Lung (tissue), 17 donors: ENCODE measurements at places on chromosomes 7 and 10. TPM values are rescaled to one million over a fixed set of nuclear protein-coding genes. Genes with fewer than 3 reads are reported as not detected.
A peak's percentile ranks its signal among the peaks of the same experiment; 100 is the strongest.

GRCh38 chr10:132994185-132994796 lies 51.9 kb upstream of the CFAP46 start:
- peaks cover 4% of the 10 kb centered on the region for H3K27me3 ChIP-seq
- peak; percentile 44 for DNase-seq
- H3K36me3 ChIP-seq: no peaks in the 10 kb centered on the region
- no peaks in the 10 kb centered on the region for H3K4me1 ChIP-seq
- H3K4me3 ChIP-seq: no peak overlapping the region

DNA sequence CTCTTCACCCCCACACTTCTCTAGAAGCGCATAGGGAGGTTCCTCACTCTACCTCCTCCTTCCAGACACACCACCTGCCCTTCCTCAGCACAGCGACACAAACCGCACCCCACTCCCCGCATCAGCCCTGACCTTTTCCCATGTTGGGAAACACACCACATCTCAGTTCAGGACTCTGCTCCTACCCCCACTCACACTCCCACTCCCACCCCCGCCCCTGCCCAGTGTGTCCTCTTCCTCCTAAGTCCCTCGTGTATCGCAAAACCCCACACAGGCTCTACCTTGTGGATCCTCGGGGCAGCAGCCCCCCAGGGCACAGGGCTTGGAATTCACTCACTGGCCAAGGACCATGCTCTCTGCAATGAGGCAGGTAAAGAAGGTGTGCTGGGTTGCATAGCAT lies 4.2 kb upstream of the AOC1 start:
- no peaks in the 10 kb centered on the region for H3K36me3 ChIP-seq
- H3K4me3 ChIP-seq: no peak overlapping the region
- no peak overlapping the region for H3K27ac ChIP-seq
- H3K27me3 ChIP-seq: no peaks in the 10 kb centered on the region
- DNase-seq: no peak

GRCh38 chr10:61921143-61921542 lies 19.6 kb downstream of the ARID5B start:
- peaks cover 3% of the 10 kb centered on the region for H3K36me3 ChIP-seq
- no peak overlapping the region for H3K27ac ChIP-seq
- H3K4me3 ChIP-seq: no peak overlapping the region
- H3K4me1 ChIP-seq: peaks cover 4% of the 10 kb centered on the region
- H3K27me3 ChIP-seq: no peaks in the 10 kb centered on the region

Gene CALML5
- total RNA-seq: not detected

Gene WDR86
- total RNA-seq: 19.7 TPM

- H3K36me3 ChIP-seq: no peaks in the 10 kb centered on the region
- no peak overlapping the region for H3K4me3 ChIP-seq
- no peak for DNase-seq
- peaks cover 7% of the 10 kb centered on the region for H3K4me1 ChIP-seq
These were observed 152.6 kb downstream of the PTPN20 start for GRCh38 chr10:47063858-47064257.

- peaks cover 3% of the 10 kb centered on the region for H3K4me1 ChIP-seq
- DNase-seq: no peak
- H3K27me3 ChIP-seq: no peaks in the 10 kb centered on the region
These were observed 16.9 kb downstream of the ZNF92 start for GRCh38 chr7:65390588-65390987.

DNA sequence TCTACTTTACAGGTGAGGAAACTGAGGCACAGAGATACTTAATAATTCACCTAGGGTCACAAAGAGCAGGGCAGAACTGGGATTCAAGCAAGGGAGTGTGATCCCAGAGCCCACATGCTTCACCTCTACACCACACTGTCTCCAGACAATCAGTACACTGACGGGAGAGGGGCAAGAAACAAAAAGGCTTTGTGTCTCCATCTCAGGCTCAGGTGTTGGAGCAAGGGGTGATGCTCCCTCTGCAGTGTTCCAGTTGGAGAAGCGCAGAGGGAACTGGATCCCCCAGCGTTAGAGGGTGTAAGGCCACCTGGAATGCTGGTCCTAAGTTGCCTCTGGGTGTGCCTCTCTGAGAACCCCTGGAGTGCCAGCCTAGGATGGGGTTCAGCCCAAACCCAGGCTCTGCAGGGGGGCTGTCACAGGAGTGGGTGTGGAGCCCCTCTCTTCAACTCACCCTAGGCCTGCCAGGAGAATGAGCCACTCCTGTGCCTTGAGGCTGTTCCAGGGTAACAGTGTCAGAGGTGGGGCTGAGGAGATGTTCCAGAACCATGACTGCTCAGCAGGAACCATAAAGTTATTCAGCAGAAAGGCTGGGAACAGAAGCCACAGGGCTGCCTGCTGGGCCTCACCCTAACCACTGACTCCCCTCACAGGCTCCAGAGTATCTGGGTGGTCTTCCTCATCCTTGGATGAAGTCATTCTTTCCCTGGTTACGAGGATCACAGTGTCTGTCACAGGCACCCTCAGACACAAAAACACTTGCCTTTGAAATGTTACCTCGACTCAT lies 5.5 kb downstream of the RBP4 start:
- peaks cover 17% of the 10 kb centered on the region for H3K27me3 ChIP-seq
- H3K36me3 ChIP-seq: no peaks in the 10 kb centered on the region
- H3K27ac ChIP-seq: no peak overlapping the region
- no peaks in the 10 kb centered on the region for H3K4me1 ChIP-seq

Gene PRSS2
- 47.9 TPM for total RNA-seq

GRCh38 chr7:131957338-131958020 lies 401.1 kb upstream of the PODXL start:
- no peaks in the 10 kb centered on the region for H3K27me3 ChIP-seq
- no peak overlapping the region for H3K27ac ChIP-seq
- no peaks in the 10 kb centered on the region for H3K4me1 ChIP-seq
- H3K36me3 ChIP-seq: no peaks in the 10 kb centered on the region
- no peak for DNase-seq

DNA sequence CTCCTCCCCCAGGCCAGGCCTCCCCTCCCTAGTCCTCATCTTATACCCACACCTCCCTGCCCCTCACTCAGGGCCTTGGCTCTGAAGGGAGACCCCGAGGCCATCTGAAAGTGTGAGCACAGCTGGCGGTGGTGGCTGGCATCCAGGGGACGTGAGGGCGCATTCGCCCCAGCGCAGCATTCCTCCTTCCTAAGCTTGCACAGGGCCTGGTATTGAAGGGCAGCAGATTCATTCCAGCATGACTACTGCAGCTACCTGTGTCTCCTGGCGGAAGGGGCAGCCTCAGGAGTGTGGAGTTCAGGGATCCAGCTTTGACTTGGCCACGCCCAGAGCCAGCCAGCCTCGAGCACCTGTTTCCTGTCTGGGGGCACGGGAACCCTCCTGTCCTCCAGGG lies 72.6 kb downstream of the PARP12 start:
- H3K27ac ChIP-seq: no peak overlapping the region
- no peaks in the 10 kb centered on the region for H3K27me3 ChIP-seq
- no peaks in the 10 kb centered on the region for H3K36me3 ChIP-seq
- no peak for DNase-seq
- no peak overlapping the region for H3K4me3 ChIP-seq
- no peaks in the 10 kb centered on the region for H3K4me1 ChIP-seq
